ENCODE measurements at places on chromosomes 12 and 14.

- DNase-seq = no peak
Observed at GRCh38 chr14:75003250-75004027, 718 bp downstream of the EIF2B2 start.

- DNase-seq = no peak
Observed at GRCh38 chr14:82414853-82415539, 881.3 kb upstream of the SEL1L start.

DNA sequence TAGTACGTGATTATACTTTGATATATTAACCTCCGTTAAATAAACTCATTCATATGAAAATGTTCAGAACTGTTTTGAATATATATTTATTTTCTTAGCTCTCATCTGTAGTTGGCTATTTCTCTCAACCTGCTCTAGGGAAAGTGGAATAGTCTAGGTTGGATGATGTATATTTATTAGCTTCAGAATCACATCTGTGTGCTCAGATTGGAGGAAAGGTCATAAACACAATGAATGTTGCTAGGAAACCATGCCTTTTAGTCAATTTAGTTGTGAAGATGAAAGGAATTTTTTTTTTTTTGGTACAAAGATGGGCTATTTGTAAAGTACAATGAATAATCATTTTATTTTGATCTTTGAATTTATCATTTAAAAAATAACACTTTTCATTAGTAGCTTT lies 439.1 kb downstream of the FOXG1 start:
- no peak for DNase-seq

- no peak for DNase-seq
Observed at GRCh38 chr12:130436741-130437501, 99.2 kb downstream of the PIWIL1 start.

GRCh38 chr14:92012121-92012748 lies 27.6 kb downstream of the TRIP11 start:
- no peak for DNase-seq

DNA sequence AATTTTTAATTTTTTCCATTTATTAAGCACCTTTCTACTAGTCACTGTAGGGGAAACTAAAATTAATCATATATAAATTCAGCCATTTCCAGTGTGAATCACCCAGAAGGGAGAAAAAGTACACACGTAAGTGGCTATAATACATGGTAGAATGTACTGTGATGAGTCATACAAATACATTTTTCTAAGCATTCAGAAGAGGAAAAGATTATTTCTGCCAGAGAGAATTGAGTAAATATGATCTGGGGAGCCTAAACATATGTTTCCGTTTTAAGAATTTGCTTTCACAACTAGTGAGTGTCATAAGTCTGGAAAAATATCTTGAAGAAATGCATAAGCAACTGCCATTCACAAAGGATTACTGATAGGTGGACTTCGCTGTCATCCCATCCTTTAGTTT lies 102.8 kb downstream of the TGFB3 start:
- no peak for DNase-seq

- no peak for DNase-seq
Observed at GRCh38 chr12:53057816-53058500, 8.1 kb downstream of the TNS2 start.

GRCh38 chr12:59076622-59077021 lies 156.3 kb upstream of the LRIG3 start:
- no peak for DNase-seq

GRCh38 chr12:79512068-79512467 lies 178.7 kb downstream of the PAWR start:
- DNase-seq = no peak

DNA sequence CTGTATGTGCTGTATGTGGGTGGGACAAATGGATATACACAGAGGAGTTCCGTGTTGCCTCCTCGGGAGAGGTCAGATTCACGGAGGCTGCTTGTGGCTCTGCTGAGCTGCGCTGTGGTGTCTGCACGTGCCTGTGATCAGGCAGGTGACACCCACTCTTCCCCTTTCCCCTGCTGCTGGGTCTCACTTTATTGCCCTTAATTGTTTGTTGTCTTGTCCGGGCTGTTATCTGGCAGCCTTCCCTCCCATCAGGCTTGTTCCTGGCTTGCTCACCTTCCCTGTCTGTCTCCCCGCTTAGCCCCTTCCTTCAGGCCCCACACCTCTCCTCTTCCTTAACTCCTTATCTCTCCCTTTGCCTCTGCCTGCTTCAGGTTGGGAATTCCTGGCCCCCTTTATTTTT lies 13.5 kb downstream of the WNT5B start:
- DNase-seq = no peak

- DNase-seq = no peak
Observed at GRCh38 chr14:54135804-54136280, 179.2 kb upstream of the BMP4 start.

DNA sequence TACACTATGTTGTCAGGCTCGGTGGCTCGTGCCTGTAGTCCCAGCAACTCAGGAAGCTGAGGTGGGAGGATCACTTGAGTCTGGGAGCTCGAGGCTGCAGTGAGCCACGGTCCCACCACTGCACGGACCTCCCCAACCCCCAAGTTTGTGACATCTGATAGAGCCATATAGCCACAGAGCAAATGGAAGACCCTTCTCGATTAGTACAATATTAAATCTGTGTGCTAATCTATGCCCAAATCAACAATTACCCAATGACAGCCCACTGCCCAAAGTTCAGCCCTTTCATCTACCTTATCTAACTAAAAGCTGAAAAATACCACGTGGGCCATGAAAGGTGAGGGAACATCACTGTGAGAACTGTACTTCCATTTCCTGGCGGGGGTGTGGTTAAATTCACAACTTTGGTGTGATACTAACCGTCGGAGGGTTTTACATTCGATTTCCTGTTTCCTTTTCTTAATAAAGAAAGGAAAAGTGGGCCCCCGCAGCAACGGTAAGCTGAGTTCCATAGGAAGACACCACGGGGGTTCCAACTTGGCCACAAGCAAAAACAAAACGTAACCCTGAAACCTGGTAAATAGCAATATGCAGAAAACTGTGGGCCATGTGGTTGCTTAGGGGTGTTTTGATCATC lies 31.2 kb upstream of the FOS start:
- DNase-seq = no peak

DNA sequence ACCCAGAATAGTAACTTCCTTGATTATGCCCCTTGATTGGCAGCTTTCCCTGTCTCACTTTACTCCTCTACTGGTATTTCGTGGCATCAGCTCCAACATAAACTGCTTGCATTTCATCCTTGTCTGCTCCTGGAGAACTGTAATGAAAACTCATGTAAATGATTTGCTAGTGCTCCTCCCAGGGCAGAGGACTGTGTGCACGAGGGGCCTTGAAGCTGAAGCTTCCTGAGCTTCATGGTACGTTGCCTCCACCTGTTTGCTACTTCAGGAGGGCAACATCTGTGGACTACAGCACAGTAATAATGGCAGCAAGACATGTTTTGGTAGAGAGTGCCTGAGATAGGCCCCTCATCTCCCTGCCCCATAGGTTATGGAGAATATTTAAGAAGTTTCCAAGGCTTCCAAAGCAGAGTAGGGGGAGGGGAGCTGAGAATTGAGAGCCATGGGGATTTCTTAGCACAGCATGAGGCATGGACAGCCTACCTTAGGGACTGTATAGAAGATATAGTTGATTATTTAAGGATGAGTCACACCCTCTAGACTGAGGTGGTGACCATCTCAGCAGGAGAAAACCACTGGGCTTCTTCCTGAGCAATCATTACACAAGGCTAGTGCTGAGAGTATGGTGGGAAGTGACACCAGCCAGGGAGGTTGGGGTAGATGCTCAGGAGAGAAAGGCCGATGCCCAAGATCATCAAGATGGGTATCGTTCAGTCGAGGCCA lies 29.5 kb downstream of the CCDC198 start:
- no peak for DNase-seq

- no peak for DNase-seq
Observed at GRCh38 chr12:64781280-64782190, 22.3 kb upstream of the GNS start.

GRCh38 chr12:88716240-88716639 lies 136.0 kb upstream of the KITLG start:
- DNase-seq = no peak

DNA sequence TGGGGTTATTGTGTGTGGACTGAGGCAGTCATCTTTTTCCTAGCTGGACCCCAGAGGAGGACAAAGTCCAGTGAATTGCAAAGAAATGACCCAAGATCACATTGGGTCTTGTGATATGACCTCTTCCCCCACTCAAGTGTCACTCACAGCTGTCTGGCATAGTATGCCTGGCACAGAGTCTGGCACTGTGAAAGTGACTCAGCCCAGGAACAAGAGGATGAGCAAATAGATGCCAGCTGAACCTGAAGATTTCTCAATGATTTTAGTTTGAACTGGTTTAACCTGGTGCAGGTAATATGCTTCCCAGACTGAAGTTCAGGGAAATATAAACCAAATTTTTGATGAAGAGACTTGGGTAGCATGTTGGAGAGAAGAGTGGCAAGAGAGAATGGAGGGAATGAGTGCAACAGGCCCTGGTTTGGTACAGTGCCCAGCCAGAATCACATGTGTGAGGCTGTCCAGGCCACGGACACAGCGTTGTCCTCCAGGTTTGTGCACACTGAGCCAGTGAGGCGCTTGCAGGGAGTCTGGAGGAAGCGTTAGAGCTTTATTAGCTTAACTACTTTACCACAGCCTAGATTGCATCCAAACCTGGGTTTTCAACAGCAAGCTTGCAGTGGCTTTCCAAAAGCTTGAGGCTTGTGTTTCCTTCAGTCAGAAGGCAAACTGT lies 332.9 kb downstream of the NUAK1 start:
- DNase-seq = no peak

DNA sequence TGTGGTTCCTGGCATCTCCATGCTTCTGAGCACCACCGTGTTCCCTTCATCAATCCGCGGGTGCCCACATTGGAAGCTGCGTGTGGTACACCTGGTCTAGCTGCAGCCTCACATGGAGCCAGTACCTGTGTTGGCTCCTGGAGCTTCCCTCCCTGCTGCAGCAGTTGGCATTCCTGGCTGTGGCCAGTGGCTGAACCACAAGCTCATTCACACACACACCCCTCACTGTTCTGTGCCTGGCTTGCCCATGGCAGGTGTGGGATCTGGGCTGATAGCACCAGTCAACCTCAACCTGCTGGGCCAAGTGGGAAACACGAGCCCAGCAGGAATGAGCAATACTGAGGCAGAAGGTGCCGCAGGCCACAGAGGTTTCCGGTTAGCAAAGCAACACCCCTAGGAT lies 256.2 kb upstream of the LRFN5 start:
- no peak for DNase-seq

GRCh38 chr14:22296722-22297121 lies 292.3 kb downstream of the DAD1 start:
- no peak for DNase-seq

- DNase-seq = no peak
Observed at GRCh38 chr14:104339829-104340228, 201.4 kb downstream of the KIF26A start.

DNA sequence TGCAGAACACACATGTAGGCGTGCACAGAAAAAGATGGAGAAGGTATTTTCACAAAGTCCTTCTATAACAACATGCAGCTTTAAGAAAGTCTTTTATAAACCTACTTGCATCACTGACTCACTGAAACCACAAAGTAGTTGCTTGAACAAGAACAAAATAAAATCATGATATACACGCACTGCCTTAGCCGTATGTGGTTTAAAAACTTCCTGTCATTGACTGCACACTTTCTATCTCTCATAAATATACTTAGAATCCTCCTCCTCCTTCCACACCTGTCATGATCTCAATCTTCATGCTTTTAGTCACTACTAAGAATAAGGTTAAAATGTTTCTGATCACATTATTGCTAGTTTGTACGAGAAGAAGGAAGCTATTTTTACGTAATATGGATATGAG lies 31.8 kb upstream of the RAD51AP1 start:
- no peak for DNase-seq

DNA sequence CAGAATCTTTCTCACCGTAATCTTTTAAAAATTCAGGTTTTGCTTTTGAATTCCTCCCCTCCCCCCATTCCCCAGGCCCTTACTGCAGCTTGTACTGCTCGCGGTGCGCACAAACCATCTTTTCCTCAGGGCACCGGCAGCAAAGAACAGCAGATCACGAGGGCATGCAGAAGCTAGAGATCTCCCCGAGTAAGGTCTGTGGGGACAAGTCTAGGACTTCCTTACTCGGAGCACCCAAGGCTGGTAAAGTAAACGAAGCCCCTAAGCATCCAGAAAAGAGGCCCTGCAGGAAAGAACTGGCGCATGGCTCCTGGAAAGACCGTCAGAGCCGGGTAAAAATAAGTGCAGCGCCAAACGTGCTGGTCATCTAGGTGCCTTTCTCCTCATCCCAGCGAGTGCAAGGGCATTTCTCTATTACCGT lies 727 bp downstream of the LDHB start:
- DNase-seq = peak; percentile 52

GRCh38 chr14:60317609-60318008 lies 68.6 kb downstream of the PPM1A start:
- no peak for DNase-seq

DNA sequence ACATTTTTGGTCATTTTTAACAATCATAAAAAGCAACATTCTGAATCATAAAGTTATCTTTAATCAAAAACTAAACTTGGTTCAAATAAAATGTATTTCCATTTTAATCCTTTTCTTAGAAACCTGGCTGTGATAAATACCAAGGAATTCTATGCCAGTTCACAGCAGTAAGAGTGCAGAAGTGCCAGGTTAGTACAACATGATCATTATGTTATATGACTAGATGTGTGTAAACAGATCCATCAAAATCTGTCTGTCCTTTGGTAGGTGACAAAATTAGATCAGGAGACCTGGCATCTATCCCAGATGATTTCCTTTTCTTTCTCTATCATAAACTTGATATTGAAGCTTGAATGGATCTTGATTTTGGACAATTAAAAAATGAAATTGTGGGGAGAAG lies 200.6 kb upstream of the STXBP6 start:
- no peak for DNase-seq

DNA sequence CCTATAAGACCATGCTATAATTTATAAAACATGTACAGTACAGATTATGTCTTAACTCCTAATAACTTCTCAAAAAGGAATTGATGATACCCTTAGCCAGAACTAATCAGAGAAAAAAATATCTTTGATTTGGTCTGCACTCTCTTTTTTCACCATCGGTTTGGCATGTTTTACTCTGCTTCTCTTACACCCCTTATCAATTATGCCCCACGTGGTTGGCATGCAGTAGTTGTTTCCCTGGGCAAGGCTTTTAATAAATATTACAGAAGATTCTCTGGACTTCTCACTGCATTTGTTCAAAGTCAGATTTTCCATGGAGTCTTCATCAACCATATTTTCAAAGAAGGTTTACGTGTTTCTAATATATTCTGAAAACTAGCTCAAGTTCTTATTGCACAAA lies 167.4 kb upstream of the LRIG3 start:
- no peak for DNase-seq

DNA sequence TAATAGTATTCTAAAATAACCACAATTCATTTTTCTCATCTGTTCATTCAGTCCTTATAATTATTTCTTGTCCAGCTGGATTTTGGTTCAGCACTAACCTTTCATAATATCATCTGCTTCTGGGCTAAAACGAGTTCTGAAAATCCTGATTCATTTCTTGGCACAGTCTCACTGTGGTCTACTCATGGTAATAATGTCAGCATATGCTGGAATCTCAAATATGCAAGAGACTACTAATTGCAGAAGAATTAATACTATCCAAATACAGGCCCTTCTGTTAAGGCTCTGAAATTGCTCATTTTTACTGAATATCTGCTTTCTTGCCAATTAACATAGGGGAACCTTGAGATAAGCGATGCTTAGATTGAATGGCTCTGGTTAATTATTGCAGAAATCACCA lies 597.1 kb downstream of the RPL10L start:
- DNase-seq = no peak

Measured in caudate nucleus (tissue), 63 donors.